ENCODE measurements at places on chromosomes 5 and 9.

GRCh38 chr9:121776001-121776738 is 124.7 kb downstream of the DAB2IP start:
- no peak for DNase-seq

GRCh38 chr5:77360973-77361372 is 131.1 kb downstream of the WDR41 start:
- DNase-seq, result no peak

DNA sequence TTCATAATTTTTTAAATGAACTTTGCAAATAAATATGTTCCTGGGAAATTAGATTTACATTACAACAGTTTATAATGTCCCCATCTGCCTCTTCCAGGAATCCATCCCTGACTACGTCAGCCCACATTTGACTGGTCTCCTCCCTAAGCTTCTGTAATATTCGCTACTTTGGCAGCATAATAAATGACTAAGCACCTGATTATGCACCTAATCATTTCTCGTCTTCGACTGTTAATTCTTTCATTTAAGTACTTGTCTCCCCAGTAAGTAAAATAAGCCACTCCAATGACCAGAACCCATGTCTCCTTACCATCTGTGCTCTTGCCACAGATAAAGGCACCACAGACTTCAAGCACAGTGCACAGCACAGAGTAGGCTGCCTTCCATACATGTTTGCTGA is 122.7 kb downstream of the DENND1A start:
- DNase-seq, result no peak

DNA sequence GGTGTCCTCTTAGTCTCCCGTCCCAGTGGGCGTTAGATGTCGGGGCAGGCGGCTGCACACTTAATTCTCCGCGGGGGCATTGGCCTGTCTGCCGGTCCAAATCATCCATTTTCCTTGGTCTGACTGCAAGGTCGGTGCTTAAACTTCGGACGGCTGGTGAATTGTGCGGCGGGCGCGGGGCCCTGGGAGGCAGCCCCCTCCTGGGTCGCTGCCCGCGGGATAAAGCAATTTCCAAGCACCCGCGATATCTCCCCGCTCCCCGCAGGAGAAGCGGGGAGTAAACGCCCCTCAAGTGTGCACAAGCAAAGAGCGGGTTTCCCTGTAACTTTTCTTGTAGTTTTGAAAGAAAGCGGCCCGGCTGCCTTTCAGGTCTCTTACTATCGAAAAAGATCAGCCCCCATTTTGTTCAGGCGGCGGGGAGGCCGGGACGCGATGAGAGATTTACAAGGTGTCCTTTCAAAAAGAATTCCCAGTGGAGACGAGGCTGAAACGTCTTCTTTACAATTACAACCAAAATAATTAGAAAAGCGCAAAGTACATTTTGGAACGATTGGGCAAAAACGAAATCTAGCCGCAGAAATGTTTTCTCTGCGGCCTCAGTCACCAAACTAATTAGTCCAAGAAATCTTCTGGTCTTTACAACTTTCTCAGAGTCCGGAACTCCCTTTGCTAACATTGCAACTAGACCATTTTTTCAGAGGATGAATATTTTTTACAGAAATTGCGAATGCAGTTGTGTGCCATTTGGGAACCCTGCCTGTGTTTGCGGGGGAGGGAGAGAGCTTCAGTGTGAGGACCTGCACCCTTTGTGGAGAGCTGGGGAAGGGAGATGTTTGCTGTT is 1.8 kb downstream of the IRX1 start:
- DNase-seq, result peak; percentile 73

DNA sequence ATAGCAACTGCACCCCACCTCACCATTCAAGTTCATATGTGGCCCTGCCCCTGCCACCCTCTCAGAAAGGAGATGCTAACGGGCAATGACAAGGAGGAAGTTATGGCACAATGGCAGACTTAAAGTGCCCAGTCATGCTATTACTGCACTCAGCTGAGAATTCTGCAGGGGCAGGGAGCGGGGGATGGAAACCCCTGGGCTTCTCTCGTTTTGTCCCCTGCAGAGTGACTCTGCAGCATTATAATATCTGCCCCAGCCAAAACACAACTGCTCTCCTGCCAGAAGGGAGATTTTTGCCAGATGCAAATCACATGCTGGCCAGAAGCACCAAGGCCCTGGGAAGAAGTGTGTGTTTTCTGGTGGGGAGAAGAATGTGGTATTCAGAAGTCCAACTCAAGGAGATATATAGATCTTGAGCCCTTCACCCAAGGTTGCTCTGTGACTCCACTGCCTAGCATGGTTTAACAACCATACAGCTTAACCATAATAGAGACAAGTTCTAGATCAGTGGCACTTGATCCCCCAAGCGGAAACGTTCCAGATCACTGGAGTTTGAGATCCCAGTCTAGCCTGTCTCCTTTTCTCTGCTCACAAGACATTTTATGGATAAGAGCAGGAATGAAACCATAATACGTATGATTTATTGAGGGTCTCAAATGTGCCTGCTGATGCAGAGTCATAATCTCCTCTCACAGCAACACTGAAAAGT is 207.0 kb upstream of the MAP3K1 start:
- no peak for DNase-seq

GRCh38 chr9:137319011-137319738 is 17.1 kb upstream of the NRARP start:
- no peak for DNase-seq

DNA sequence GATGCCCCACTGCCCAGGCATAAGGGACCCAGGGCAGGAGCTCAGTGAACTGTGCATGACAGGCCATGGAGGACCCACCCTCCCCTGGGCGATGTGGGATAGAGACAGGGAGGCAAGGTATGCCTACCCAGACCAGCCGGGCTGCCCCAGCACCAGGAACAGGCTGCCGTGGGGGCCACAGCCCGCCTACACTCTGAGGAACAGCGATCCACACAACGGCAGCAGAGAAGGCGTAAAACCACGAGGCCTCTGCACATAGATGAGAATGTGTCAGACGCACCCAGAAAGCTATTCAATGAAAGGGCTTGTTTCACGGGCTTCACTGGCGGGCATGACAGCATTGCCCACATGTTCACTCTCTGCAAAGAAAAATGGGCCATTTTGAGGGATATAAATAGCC is 49.5 kb downstream of the SEMA4D start:
- DNase-seq, result no peak

DNA sequence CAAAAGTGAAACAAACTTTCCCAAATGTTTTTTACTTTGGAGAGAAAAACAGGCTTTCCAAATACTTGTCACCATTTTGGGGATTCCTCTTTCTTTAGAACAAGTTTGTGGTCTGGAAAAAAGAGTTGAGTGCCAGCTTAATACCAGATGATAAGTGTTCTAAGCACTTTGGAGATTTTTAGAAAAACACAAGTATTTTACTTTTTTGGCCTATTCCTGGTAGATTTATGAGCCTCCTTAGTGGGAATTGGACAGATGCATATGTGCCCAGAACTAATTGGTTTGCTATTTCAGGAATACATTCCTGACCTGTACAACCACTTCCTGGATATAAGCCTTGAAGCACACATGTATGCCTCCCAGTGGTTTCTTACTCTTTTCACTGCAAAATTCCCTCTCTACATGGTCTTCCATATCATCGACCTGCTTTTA is 40.5 kb downstream of the GPR21 start:
- no peak for DNase-seq

DNA sequence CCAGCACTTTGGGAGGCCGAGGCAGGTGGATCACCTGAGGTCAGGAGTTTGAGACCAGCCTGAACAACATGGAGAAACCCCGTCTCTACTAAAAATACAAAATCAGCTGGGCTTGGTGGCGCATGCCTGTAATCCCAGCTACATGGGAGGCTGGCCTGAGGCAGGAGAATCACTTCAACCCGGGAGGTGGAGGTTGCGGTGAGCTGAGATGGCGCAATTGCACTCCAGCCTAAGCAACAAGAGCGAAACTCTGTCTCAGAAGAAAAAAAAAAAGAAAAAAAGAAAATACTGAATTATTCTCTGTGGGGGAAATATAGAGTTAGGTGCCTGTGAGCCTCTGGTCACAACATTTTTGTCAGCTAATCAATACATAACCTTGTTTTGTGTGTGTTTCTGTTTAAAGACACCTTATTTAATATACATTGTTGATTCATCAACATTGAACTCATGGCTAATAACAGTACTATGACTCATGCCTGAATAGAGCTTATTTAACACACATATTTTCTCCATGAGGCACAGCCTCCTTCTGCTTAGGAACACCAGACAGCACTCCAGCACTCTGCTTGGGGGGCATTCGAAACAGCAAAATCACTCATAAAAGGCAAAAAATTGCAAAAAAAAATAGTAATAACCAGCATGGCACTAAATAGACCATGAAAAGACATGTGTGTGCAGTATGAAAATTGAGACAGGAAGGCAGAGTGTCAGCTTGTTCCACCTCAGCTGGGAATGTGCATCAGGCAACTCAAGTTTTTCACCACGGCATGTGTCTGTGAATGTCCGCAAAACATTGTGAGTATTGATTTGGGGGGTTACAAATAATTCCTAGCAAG is at the start of gene IL31RA:
Gene IL31RA (plus strand): TSS at position 519 of the 836 bp plus-strand sequence. CDS start 214 bp downstream, at position 733.
- no peak for DNase-seq

DNA sequence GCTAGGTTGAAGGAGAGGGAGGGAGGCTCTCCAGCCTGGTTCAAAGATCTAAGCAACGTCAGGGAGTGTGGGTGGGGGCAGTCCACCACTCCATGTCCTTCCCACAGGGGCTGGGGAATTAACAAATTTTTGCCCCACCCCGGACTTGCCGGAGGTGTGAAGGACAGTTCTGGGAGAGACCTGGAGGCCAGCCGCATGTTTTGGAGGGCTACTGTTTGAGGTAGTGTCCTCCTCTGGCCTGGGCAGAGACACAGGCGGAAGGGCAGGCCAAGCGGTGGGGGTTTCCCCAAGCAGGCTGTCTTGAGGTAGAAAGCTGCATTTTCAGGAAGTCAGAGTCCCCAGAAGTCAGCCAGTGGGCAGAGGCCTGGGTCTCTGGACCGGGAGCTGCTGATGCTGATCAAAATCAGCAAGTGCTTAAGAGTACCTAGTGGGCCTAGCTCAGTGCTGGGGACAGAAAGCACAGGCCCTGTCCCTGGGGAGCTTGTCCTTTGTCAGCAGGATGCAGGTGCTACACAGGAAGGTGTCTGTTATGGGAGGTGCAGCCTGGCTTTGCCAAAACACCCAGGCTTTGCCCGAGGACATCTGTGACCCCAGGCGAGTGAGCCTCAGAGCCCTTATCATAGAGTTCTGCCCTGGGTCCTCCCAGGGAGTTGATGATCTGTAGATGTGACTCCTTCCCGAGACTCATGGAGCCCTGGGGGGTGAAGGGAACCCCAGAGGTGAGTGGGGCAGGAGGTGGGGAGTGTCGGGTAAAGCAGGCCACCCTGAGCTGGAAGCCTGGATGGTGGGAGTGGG is 18.5 kb downstream of the JADE2 start:
- DNase-seq, result no peak

DNA sequence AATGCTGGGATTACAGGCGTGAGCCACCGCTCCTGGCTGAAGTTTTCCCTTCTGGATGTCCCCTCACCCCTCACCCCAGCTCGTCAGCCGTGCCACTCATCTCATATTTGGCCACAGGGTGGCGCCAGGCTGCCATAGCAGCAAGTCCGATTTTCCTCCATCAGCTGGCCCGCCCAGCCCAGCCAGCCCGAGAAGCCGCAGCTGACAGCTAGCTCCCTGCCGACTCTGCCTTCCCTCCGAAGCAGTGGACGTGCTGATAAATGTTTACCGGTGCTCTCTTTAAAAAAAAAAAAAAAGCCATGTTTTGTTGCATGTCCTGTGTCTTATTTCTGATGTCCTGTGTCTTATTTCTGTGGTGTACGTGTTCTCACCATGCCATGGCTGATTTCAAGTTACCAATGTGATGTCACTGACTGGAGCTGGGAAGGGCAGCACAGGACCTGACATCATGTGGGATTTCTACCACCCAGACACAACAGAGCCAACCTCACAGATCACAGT is 58.3 kb downstream of the PFDN1 start:
- DNase-seq, result peak; percentile 97

- no peak for DNase-seq
These were observed 444.3 kb downstream of the SPOCK1 start for GRCh38 chr5:137054792-137055191.

DNA sequence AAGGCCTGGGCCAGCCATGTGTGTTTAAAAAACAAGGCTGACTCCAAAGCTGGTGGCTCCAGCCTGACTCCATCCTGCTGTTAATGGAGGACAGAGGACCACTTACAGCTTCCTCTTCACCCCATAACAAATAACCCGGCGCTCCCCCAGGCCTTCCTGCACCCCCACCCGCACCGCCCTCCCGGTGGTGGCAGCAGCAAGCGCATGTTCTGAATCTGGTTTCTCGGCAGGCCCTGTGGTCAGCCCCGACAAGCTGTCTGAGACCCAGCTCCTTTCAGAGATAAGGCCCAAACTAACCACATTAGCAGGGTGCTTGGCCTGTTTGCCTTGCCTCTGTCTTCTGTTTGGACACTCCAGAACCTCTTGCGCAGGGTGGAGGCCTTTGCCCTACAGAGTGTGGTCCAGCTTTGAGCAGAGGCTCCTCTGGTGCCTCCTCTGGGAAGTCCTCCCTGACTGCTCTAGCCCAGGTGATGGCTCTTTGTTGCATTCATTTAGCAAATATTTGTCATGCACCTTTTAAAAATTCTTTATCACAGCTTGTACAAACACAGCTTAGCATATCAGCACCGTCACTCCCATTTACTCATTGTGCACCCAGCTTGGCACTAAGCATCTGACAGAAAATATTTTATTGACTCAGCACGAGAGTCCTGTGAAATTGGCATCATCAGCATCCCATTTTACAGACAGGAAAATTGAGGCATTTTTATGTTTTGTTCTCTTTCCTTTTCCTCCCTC is 78.4 kb downstream of the NDFIP1 start:
- DNase-seq, result no peak

DNA sequence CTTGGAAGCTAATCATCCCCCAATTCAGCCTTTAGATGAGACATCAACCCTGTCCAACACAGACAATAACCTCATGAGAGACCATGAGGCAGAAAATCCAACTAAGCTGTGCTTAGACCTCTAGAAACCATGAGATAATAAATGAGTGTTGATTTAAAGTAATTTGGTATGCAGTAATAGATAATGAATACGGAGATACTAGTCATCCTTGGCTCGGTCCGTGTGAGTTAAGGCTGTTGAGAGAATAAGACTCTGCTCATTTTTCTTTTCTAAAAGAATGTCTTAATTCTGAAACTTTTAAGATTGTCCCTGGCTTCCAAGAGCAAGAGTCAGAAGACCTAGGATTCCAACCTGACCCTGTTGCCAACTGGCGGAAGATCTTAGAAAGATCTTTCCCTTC is 6.1 kb downstream of the TNC start:
- DNase-seq, result no peak

- no peak for DNase-seq
These were observed 4.6 kb upstream of the OR1L4 start for GRCh38 chr9:122719218-122719617.

DNA sequence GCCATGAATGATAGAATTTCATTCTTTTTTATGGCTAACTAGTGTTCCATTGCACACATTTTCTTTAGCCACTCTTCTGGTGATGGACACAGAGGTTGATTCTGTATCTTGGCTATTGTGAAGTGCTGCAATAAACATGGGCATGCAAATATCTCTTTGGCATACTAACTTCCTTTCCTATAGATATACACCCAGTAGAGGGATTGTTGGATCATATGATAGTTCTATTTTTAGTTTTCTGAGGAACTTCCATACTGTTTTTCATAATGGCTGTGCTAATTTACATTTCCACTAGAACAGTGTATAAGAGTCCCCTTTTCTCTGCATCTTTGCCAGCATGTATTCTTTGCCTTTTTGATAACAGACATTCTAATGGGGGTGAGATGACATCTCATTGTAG is 50.4 kb upstream of the CDK5RAP2 start:
- no peak for DNase-seq

- no peak for DNase-seq
These were observed 557 bp downstream of the GNG10 start for GRCh38 chr9:111661802-111662521.

GRCh38 chr5:27855491-27855890 is 817.1 kb upstream of the CDH9 start:
- no peak for DNase-seq

All from mesenteric fat pad (tissue), 1 donor.